ENCODE measurements at places on chromosomes 11 and 22. TPM values are rescaled to one million over a fixed set of nuclear protein-coding genes. Genes with fewer than 3 reads are reported as not detected.

Gene TMEM191C
- 1.7 TPM for total RNA-seq

DNA sequence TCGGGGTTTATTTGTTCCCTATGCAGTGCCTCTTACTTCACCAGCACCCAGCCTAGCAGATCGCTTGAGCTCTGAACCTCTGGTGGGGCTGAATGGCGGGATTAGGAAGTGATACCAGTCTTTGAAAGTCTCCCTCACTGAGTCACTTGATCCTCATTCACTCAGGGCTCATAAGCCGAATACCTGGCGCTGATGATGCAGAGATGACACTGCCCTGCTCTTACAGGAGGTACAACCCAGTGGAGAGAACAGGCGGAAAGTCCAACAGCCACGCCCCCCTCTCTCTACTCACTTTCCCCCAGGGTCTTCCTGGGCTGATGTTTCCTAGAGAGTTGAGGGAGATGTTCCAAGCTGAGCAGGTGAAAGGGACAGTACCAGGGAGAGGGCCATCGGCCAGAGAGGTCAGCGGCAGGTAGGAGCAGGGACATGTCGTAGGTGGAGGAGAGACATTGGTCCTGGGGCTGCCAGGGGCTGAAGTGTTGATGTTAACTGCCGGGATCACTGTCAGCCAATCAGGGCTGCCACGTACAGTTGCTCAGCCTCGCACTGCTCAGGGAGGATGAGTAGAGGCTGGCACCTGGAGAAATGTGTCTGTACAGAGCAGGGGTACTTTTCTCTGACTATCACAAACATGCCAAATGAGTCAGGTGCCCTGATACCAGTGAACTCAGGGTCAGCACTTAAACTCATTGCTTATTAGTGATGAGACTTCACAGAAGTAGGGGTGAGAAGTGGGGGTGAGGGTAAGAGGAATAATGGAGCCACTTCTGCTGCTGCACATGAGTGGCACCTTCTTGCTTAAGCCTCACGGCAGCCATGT lies 9.9 kb upstream of the APOBEC3A start:
- no peak for DNase-seq
- no peak overlapping the region for H3K27ac ChIP-seq
- no peak overlapping the region for H3K4me3 ChIP-seq
- peaks cover 11% of the 10 kb centered on the region for H3K4me1 ChIP-seq
- H3K36me3 ChIP-seq = no peaks in the 10 kb centered on the region

DNA sequence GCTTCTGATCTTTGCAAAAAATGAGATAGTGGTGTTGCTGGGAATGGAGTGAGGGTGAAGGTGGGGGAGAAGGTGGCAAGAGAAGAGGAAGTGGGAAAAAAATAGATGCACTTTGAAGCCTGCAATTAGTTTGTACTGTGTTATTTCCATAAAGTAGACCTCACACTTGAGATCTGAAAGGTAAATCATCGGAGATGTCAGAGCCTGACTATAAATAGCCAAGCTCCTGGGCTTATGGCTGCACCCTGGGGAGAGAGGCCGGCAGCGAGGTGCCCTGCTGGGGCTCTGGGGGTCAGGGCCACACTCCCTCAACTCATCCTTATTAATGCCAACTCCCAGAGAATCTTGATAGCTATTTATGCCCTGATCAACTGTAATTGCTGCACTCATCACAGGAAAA lies 134.4 kb downstream of the NXPE2 start:
- no peak for DNase-seq
- peaks cover under 1% of the 10 kb centered on the region for H3K27me3 ChIP-seq
- no peak overlapping the region for H3K27ac ChIP-seq

Gene DEAF1
- 56.7 TPM for total RNA-seq

Gene OR56A4
- not detected for total RNA-seq

Gene APOBEC3B
- total RNA-seq = 9.0 TPM

GRCh38 chr11:75056814-75057213 lies 39.9 kb downstream of the OR2AT4 start:
- no peaks in the 10 kb centered on the region for H3K4me1 ChIP-seq
- H3K36me3 ChIP-seq = no peaks in the 10 kb centered on the region
- no peak overlapping the region for H3K4me3 ChIP-seq
- H3K27me3 ChIP-seq = peaks cover 3% of the 10 kb centered on the region
- no peak overlapping the region for H3K27ac ChIP-seq
- no peak for DNase-seq

Gene TH
- not detected for total RNA-seq

Gene CLCF1
- 0.69 TPM for total RNA-seq

Gene ARHGAP32
- 42.8 TPM for total RNA-seq

Gene BDNF
- total RNA-seq = 0.07 TPM

DNA sequence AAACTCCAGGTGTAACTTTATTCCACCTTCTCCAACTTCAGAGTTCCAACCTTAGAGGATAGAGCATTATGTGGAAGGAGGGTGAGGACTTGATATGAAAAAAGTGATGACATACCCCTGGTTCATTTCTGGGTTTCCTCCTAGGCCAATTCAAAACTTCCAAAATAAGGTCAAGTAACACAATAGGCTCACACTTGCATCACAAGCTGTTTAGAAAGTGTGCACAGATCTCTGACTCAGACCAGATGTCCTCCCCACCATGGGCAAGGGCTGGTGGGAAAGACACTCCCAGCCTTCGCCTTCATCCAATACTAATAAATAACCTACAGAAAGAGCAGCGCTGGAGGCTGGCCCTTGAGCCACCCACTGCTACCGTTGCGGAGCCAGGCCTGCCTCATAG lies 5.8 kb upstream of the BUD13 start:
- DNase-seq = no peak
- peaks cover 57% of the 10 kb centered on the region for H3K36me3 ChIP-seq
- H3K4me3 ChIP-seq = no peak overlapping the region
- H3K27ac ChIP-seq = no peak overlapping the region
- H3K27me3 ChIP-seq = no peaks in the 10 kb centered on the region

DNA sequence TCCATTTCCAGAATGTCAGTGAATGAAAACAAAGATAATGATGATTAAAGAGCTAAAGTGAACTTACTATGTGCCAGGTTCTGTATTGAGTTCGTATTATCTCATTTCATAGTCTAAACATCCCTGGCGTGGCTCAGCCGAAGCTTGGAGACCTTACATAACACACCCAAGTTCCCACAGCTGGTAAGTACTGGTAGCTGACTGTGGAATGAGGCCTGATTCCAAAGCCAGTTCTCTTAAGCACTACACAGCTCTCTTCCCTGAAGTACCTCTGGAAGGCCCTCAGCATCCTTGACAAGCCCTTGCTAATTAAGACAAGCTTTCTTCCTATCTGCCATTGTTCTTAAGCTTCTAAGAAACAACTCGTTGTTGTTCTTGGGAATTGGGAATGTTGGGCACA lies 28.6 kb upstream of the NCAM1 start:
- no peak overlapping the region for H3K4me3 ChIP-seq
- no peaks in the 10 kb centered on the region for H3K36me3 ChIP-seq
- H3K4me1 ChIP-seq = no peaks in the 10 kb centered on the region
- H3K27me3 ChIP-seq = peaks cover 8% of the 10 kb centered on the region
- H3K27ac ChIP-seq = no peak overlapping the region

All from A673 (cell line).